ENCODE measurements at places on chromosomes 13 and 19.

GRCh38 chr13:75651013-75651412 is 14.9 kb downstream of the LMO7 start:
- DNase-seq, result no peak

DNA sequence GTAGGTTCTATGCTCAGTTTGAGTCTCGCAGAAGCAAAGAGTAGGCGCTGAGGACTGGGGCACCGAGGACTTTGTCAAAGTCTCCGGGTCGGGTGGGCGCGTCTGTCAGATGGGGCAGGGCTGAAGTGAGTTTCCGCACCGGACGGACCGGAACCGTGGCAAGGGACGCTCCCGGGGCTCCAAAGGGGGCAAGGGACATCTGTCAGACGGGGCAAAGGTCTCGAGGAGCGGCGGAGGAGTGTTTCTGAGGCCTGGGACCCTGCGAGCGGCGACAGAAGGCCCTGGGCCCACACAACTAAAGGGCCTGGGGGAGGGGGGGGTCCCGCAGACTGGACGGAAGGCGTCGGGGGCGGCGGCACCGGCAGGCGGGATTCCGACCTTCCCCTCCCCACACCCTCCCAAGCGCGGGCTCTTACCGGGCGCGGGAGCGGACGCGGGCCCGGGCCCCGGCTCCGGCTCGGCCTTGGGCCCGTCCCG is 13.3 kb upstream of the AKAP8L start:
- no peak for DNase-seq

DNA sequence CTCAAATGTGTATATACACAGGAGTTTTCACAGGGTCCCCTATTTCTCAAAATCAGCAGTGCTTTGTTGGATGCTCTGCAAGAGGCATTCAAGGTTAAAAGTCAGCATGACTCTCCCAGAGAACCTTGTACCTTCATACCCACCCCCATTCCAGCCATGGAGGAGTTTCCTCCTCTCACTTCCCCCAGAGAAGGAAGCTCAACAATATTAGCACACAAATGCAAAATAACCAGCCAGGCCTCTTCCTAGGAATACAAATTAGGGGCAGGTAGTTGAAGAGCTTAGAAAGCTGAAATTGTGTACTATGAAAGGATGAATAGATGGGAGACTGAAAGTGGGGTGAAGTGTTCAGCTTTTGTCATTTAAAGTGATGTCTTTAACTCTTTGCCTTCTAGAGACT is 43.8 kb downstream of the SPRY2 start:
- DNase-seq, result no peak

GRCh38 chr13:110819203-110820014 is 95.5 kb downstream of the ANKRD10 start:
- peak; percentile 58 for DNase-seq

GRCh38 chr13:111515635-111516034 is 195.2 kb downstream of the TEX29 start:
- no peak for DNase-seq

- DNase-seq, result no peak
Measured at GRCh38 chr13:46181840-46182490, at the start of gene LCP1. Gene LCP1 (minus strand): TSS chr13:46182177. CDS start chr13:46159662, 22,515 bp downstream.
